GM23248 (cell line): ENCODE measurements at places on chromosomes 7 and 10. TPM values are rescaled to one million over a fixed set of nuclear protein-coding genes. Genes with fewer than 3 reads are reported as not detected.

DNA sequence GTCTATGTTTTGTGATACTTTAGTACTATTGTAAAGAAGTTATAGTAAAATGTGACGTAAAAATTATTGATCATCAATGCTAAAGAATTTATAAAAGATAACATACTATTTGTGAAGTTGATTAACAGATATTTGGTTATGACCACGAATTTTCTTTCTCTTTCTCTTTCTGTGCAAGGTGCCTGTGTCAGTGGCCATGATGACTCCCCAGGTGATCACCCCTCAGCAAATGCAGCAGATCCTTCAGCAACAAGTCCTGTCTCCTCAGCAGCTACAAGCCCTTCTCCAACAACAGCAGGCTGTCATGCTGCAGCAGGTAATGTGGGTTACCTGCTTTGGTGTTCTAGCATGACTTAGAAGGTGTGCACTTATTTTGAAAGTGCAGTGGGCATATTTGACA is 213.7 kb downstream of the FOXP2 start:
- DNase-seq: no peak
- H3K36me3 ChIP-seq: no peaks in the 10 kb centered on the region
- H3K4me3 ChIP-seq: no peak overlapping the region
- H3K27ac ChIP-seq: no peak overlapping the region
- no peaks in the 10 kb centered on the region for H3K27me3 ChIP-seq

DNA sequence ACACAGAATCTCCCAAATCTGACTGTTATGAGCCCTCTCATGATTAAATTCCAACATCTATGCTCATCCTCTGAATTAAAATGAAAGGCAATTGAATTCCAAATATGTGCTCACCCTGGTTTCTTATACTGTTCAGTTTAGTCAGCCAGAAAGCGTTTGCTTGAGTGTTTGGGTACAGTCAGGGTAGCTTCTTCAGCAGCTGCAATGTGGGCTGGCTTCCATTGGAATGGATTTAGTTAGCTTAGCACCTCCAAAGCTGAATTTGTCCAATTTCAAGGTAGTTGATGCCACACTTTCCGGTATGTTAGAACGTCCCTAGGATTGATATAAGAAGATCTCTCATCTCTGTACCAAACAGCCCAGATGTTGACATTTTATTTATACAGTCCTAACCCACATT is 9.3 kb downstream of the KLHL7 start:
- H3K27ac ChIP-seq: peak overlapping the region; percentile 57
- DNase-seq: peak; percentile 73
- no peaks in the 10 kb centered on the region for H3K36me3 ChIP-seq

- H3K4me1 ChIP-seq: peaks cover 42% of the 10 kb centered on the region
- H3K36me3 ChIP-seq: no peaks in the 10 kb centered on the region
- no peak overlapping the region for H3K4me3 ChIP-seq
- no peaks in the 10 kb centered on the region for H3K27me3 ChIP-seq
- H3K27ac ChIP-seq: peak overlapping the region; percentile 13; the same call in 1 of the 2 replicates
Measured at GRCh38 chr10:103910442-103911012, 7.5 kb downstream of the STN1 start.

GRCh38 chr10:123522702-123523312 is 143.3 kb upstream of the GPR26 start:
- no peak overlapping the region for H3K27ac ChIP-seq
- H3K4me3 ChIP-seq: no peak overlapping the region
- no peak for DNase-seq
- H3K27me3 ChIP-seq: no peaks in the 10 kb centered on the region
- H3K36me3 ChIP-seq: no peaks in the 10 kb centered on the region

DNA sequence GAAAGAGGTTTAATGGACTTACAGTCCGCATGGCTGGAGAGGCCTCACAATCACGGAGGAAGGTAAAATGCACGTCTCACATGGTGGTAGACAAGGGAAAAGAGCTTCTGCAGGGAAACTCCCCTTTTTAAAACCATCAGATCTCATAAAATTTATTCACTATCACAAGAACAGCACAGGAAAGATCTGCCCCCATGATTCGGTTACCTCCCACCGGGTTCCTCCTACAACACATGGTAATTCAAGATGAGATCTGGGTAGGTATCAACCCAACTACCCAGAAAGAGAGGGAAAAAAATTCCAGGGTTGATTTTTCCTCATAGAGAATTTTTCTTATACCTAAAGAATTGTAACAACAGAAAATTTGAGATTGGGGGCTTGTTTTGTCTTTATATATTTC is 13.9 kb downstream of the RAPGEF5 start:
- H3K4me1 ChIP-seq: peaks cover 13% of the 10 kb centered on the region
- no peaks in the 10 kb centered on the region for H3K27me3 ChIP-seq
- no peak for DNase-seq
- H3K36me3 ChIP-seq: no peaks in the 10 kb centered on the region
- no peak overlapping the region for H3K4me3 ChIP-seq

DNA sequence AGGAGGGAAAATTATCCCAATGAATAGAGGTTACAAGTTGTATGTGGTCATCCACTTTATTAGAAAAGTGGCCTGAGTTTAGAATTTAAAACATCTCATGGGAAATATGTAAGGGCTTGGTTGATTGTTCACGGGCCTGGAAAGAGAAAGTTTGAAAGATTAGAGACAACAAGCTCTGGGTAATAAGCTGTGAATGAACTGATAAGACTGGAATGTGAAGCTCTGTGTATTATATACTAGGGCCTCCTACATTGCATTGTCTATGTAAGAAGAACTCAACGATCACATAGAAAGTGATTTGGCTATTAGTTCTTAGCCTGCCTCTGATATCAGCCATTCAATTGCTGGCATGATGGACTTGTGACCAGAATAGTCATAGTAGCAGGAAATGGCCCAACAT is 199.2 kb upstream of the MAGI2 start:
- H3K4me3 ChIP-seq: no peak overlapping the region
- DNase-seq: no peak
- no peak overlapping the region for H3K27ac ChIP-seq
- H3K36me3 ChIP-seq: no peaks in the 10 kb centered on the region

DNA sequence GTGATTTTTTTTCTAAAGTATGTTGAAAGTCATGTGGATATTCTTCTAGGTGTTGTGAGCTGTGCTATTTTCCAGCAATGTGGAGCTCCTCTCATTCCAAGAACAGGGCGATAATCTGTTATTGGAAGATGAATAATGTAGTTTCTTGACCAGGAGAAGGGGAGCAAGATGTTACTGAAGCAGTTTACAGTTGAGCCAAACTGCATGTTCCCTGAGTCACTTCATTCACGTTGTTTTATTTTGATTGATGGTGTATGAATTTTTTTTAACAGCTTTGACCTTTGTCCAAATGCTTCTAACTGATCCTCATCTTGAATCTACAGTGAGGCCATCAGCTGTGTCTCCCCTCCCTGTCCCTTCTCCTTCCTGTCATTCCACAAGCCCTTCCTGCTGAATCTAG is 277.1 kb upstream of the KLF6 start:
- no peaks in the 10 kb centered on the region for H3K27me3 ChIP-seq
- DNase-seq: peak; percentile 39
- no peaks in the 10 kb centered on the region for H3K36me3 ChIP-seq
- peaks cover 20% of the 10 kb centered on the region for H3K4me1 ChIP-seq

DNA sequence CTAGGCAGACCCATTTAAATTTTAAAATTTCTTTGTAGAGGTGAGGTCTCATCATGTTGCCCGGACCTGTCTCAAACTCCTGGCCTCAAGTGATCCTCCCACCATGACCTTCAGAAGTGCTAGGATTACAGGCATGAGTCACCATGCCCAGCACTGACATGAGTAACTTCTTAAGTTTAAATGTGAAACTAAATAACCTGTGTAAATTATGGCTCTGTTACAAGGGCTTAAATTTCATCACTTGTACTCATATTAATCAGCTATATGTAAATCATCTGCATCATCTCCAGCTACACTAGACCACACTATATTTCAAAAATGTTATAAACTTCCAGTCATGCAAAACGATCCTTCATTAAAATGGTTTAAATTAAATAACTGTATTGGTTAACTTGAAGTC is 56.1 kb downstream of the ATAD1 start:
- no peaks in the 10 kb centered on the region for H3K27me3 ChIP-seq
- no peak overlapping the region for H3K27ac ChIP-seq
- DNase-seq: peak; percentile 71
- H3K4me3 ChIP-seq: no peak overlapping the region
- H3K36me3 ChIP-seq: peaks cover 18% of the 10 kb centered on the region

DNA sequence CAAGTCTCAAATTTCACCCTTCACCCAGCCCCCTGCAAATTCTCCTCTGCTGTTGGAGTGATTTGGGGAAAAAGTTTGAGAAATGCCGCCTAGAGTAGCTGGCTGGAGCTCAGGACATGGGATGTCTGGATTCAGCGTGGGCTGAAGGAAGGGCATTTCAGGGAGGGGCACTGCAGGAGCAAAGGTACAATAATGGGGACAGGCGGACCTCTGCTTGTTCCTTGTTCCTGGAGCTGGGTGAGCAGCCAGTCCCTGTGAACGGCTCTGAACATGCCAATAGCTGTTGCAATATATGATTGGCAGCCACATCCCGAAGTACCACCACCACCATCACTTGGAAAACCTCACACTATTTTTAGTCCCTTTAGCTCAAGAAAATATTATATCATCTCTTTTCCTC is 23.4 kb downstream of the ADRA2A start:
- H3K4me1 ChIP-seq: no peaks in the 10 kb centered on the region
- peaks cover 12% of the 10 kb centered on the region; the same call in 1 of the 2 replicates for H3K27me3 ChIP-seq
- H3K36me3 ChIP-seq: no peaks in the 10 kb centered on the region
- DNase-seq: no peak
- H3K4me3 ChIP-seq: no peak overlapping the region

DNA sequence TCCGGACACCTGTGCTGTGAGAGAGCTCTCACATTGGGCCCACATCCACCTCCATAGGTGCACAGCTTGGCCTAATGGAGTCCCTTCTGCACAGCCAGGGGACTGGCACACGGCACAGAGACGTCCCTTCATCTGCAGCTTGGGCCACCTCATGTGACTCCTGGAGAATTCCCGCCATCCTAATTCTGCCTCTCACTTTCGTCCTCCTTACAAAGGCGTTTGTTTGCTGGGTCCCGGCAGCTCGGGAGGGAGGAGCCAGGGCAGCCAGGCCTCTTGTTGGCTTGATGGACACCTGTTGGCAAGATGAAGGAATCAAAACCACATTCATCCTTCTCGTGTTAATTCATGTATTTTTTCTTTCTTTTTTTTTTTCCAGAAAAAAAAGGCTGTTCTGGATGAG is 30.7 kb upstream of the TTYH3 start:
- no peaks in the 10 kb centered on the region for H3K36me3 ChIP-seq
- H3K27me3 ChIP-seq: no peaks in the 10 kb centered on the region
- no peaks in the 10 kb centered on the region for H3K4me1 ChIP-seq
- DNase-seq: no peak

GRCh38 chr10:102988404-102989314 is 70.6 kb downstream of the CNNM2 start:
- no peak for DNase-seq
- H3K36me3 ChIP-seq: no peaks in the 10 kb centered on the region
- no peak overlapping the region for H3K4me3 ChIP-seq
- H3K4me1 ChIP-seq: 0 out of 2 replicates have a peak, but pooled peaks cover 5% of the 10 kb centered on the region
- no peak overlapping the region for H3K27ac ChIP-seq

GRCh38 chr7:81525841-81526240 is 244.0 kb downstream of the HGF start:
- no peaks in the 10 kb centered on the region for H3K36me3 ChIP-seq
- no peak overlapping the region for H3K27ac ChIP-seq
- peaks cover 5% of the 10 kb centered on the region; the same call in 1 of the 2 replicates for H3K4me1 ChIP-seq
- no peak overlapping the region for H3K4me3 ChIP-seq
- no peaks in the 10 kb centered on the region for H3K27me3 ChIP-seq

DNA sequence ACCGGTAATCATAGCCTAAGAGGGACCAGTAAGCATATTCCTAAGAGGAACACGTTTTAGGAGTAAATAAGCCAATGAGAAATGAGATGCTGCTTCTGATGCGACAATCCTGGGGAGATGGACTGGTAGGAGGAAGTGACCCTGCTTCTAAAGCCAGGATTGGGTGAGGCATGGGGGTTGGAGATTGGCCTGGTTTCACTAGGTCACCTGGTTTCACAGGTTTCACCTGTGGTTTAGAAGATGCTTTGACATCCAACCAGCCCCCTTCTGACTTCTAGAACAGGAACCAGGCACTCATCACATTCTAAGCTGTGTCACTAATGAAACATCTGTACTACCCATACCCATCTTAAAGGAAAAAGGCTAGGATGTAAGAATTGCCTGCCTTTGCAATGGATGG is 53.0 kb upstream of the BAMBI start:
- H3K4me3 ChIP-seq: no peak overlapping the region
- no peak overlapping the region for H3K27ac ChIP-seq
- peaks cover 5% of the 10 kb centered on the region; the same call in 1 of the 2 replicates for H3K4me1 ChIP-seq
- no peaks in the 10 kb centered on the region for H3K27me3 ChIP-seq

DNA sequence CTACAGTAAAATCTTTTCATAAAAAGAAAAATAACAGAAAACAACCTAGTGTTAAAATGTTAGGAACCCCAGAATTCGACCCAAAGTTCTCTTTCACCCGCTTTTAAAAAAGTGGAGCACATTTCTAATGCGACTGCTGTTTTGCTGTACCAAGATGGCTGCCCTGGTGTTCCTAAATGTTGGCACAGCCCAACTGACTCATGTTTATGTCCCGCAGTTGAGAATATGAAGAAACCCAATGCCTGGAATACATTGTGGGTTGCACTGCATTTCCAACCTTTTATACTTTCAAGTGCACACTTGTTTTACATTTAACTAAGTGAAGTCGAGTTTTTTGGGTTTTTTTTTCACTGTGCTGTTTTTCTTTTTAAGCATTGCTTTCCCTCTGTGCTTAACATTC is 944 bp downstream of the STEAP1B start:
- H3K36me3 ChIP-seq: no peaks in the 10 kb centered on the region
- peak; percentile 58 for DNase-seq
- H3K4me3 ChIP-seq: peak overlapping the region; percentile 74
- H3K27me3 ChIP-seq: no peaks in the 10 kb centered on the region
- H3K27ac ChIP-seq: peak overlapping the region; percentile 24; the same call in 1 of the 2 replicates

DNA sequence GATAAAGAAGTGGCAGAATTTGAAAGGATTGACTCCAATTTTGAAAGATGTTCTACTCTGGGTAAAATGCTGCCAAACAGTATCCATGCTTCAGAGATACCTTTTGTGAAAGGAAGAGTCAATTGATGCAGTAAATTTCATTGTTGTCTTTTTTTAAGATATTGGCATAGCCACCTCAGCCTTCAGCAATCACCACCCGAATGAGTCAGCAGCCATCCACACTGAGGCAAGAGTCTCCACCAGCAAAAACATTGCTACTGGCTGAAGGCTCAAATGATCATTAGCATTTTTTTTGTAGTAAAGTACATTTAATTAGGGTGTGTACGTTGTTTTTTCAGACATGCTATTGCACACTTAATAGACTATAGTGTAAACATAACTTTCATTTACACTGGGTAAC is 31.7 kb upstream of the CYP26C1 start:
- no peak overlapping the region for H3K4me3 ChIP-seq
- peaks cover 28% of the 10 kb centered on the region for H3K4me1 ChIP-seq
- peak; percentile 84 for DNase-seq

Gene ZC3HAV1
- total RNA-seq: 30.5 and 36.4 TPM in 2 replicates

Gene NPY4R
- not detected in 2 replicates for total RNA-seq

Gene PTF1A
- not detected in 2 replicates for total RNA-seq

Gene GPR37
- total RNA-seq: not detected in 2 replicates

Gene CRCP
- total RNA-seq: 28.6 and 39.5 TPM in 2 replicates

Gene C10orf62
- total RNA-seq: not detected in 2 replicates

Gene ZNF804B
- total RNA-seq: not detected in 2 replicates

Gene ATOH7
- not detected in 2 replicates for total RNA-seq

Gene CELF2
- total RNA-seq: 10.6 and 14.4 TPM in 2 replicates
